ENCODE measurements at places on chromosomes 6 and 20. TPM values are rescaled to one million over a fixed set of nuclear protein-coding genes. Genes with fewer than 3 reads are reported as not detected.

DNA sequence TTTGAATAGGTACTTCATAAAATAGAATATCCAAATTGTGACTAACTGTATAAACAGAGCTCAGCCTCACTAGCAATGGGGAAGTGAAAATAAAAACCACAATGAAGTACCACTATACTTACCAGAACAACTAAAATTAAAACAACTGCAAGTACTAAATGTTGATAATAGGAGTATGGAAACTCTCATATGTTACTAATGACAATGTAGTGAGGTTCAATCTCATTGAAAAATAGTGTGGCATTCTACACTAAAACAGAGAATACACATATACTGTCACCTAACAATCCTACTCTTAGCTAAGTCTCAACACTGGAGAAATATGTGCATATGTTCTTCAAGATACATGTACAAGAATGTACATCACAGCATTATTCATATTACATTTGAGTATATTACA is 132.0 kb upstream of the CARMIL1 start:
- DNase-seq, result no peak

Gene ECI2
- total RNA-seq, result 74.8 TPM

Gene PRRT1
- total RNA-seq, result 3.7 TPM

GRCh38 chr6:82573254-82573972 is 209.8 kb downstream of the TPBG start:
- DNase-seq, result no peak

DNA sequence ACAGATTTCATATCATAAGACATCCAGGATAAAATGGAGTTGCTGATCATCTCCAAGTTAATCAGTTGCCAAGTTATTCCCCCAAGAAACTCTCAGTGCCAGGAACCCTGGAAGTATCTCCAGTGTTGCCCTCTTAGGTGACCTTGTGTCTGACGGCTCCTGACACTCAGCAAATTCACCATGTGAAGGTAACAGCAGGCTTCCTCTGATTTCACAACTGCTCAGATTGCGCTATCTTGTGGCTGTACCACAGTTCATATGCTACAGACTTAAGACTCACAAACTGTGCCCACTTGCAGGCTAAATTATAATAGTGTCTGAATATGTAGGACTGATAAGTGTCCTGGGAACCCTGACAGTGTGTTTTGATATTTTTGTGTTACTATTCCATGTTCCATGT is 186.6 kb upstream of the OPRM1 start:
- DNase-seq, result peak; percentile 46

DNA sequence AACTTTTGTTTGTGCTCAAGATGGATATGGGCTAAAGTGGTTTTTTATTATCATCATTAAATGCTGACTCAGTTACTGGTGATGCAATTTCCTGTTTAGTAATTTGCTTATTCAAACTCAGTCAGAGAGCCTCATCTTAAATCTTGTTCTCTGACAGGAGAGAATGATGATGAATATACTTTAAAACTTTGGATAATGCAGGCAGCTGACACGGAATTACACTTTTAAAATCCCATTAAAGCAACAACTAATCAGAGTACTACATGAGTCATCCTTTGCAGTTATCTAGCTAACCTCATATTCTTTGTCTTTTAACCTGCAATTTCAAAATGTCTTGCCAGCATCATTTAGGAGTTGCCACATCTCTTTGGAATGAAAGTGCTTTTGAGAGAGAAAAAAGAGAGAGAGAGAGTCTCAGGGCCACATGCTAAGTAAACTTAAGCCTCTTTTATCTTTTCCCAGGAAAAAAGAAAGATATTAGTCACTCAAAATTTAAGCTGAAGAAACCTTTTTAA is 9.2 kb upstream of the C6orf141 start:
- DNase-seq, result no peak

DNA sequence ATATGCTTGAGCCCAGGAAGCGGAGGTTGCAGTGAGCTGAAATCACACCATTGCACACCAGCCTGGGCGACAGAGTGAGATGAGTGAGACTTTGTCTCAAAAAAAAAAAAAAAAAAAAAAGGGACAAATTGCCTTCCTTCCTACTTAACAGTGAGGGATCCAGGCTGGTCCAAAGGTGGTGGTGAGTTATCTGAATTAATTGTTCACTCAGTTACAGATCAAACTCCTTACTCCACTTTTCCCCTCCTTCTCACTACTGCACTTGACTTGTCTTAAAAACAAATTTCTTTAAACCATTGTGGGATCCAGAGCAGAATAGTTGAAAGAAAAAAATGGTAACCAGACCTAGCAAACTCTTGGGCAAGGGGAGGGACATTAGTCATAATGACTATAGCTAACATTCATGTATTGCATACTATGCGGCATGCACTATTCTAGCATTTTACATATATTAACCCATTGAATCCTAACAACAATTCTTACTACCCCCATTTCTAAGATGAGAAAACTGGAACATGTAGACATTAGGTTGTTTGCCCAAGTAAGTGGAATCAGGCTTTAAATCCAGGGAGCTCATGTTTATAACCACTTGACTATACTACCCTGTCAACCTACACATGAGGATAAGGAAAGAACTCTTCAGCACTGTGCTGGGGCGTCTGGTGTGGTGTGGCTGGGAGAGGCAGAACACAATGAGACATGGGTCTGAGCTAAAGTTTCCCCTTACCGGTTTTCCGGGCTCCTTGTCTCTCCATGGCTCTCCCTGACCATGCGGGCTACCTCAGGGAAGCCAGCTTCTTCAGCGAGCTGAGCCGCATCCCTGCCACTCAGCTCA is 1.5 kb downstream of the GPANK1 start:
- no peak for DNase-seq

Gene GGTLC1
- total RNA-seq, result 0.40 TPM

DNA sequence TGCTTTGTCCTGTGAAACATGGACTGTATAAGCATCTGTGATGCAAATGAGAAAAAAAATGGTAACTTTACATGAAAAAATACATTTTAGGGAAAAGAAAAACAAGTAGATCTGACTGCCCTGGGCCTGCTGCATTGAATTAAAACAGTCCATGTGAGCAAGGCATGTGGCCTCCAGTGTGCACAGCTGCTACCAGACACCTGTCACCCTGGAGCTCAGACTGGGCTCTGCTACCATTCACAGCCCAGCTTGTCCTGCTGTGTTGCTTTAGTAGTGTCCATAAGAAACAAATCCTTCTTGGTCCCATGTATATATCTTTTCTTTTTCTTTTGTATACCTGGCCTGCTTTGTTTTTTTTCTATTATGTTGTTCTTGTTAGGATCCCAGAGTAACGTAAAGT is 315.9 kb downstream of the NKAIN2 start:
- no peak for DNase-seq

Gene SLC22A23
- 46.0 TPM for total RNA-seq

Measured in mucosa of gallbladder (tissue), 1 donor.